ENCODE measurements at places on chromosomes 4 and X.

DNA sequence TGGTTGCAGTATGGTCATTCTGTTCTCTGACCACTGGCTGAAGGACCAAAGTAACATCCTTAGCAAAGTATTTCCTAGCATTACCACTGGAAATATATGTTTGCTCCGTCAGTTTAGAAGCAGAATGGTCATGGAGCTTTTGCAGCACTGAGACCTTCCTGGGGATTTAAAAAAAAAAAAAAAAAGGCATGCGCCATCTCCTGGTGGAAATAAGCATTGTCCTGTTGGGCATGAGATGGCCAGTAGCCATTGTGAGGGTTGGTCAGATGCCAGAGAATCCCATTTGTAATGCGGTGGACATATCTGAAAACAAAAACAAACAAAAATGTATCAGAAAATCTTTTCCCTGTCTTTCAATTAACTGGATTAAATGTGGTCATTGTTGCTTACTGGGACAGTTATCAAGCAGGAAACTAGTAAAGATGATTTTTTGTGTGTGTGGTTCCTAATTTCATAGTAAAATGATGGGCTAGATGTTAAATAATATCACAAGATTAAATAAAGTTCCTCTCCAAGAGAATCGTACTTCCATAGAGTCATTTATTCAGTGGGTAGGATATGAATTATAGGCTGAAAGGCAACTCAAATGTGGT lies 139.6 kb downstream of the SOWAHB start:
- no peak for DNase-seq

DNA sequence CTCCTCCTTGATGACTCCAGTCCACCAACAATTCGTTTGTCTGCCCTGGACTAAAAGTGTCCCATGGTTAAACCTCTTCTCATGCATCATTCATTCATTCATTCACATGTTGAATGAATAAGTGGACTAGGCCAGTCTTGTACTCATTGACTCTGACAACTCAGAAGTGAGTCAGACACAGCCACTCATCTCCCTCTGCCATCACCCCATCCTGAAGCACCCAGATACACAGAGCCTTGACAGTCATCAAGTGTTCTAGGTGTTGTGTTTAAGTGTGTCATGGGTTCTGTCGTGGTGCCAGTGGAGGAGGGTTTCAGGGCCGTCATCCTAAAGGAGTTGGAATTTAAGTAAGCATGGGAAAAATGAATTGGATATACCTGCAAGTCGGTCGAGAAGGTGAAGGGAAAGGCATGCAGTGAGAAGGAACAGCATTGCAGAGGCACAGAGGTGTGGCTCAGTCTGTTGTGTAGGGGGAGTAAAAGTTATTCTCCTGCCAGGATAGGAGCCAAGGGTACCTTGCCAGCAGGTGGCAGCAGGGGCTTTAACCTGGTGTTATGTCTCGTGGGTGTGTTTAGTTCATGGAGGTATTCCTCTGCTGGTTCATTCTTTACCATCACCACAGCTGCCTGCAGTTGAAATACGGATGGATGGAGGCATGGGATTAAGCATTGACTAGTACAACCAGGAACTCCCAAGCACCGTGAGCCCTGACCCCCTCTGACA lies 18.3 kb downstream of the MAGED2 start:
- DNase-seq = peak; percentile 28

GRCh38 chrX:38175139-38175538 lies 45.5 kb downstream of the SRPX start:
- DNase-seq = peak; percentile 20

GRCh38 chr4:48991357-48991756 lies 5.3 kb downstream of the CWH43 start:
- DNase-seq = no peak

- DNase-seq = no peak
Observed at GRCh38 chrX:40688929-40689328, 41.6 kb upstream of the CXorf38 start.

DNA sequence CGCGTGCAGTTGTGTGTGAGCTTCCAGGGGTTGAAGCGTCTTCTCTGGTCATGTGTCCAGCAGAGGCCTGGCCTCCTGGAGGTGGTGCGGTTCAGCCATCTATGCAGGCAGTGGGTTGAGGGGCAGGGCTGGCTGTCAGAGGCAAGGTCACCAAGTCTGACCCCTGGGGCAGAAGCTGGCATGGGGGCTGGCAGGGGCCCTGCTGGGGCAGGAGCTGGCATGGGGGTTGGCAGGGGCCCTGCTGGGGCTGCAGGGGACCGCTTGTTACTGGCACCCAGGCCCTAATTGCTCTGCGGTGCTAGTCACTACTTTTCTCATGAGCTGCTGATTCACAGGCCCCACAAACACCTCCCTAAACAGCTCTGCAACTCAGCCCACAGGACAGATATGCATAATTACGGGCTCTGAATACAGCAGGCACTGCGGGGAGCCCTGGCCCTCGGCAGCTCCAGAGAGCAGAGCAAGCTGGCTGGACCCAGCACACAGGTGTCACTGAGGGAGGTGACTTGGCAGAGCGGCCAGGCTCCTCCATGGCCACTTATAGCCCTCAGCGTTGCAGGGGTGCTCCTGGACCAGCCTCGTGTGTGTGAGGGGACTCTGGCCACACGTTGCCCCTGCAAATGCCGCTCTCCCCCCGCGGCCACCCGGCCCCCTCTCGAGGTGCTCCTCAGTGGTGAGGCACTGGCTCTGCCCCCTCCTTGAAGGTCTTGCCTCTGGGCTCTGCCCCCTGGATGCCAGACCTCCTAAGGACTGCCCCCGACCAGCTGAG lies 32.7 kb downstream of the CPLX1 start:
- no peak for DNase-seq

GRCh38 chrX:9072281-9072680 lies 38.4 kb upstream of the FAM9B start:
- no peak for DNase-seq

DNA sequence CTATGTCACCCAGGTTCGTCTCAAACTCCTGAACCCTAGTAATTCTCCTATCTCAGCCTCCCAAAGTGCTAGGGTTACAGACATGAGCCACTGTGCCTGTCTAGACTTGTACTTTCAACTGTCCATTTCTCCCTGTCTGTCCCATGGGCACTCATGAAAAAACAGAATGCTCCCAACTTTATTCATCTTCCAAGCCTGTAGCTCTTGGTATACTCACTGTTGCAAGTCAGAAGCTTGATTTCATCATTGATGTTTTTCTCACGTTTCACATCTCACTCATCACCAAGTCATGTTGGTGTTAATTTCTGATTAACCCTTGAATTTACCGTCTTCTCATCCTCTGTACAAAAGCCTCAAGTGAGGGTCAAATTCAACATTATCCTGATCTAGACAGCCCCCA lies 7.3 kb upstream of the SRP72 start:
- no peak for DNase-seq

DNA sequence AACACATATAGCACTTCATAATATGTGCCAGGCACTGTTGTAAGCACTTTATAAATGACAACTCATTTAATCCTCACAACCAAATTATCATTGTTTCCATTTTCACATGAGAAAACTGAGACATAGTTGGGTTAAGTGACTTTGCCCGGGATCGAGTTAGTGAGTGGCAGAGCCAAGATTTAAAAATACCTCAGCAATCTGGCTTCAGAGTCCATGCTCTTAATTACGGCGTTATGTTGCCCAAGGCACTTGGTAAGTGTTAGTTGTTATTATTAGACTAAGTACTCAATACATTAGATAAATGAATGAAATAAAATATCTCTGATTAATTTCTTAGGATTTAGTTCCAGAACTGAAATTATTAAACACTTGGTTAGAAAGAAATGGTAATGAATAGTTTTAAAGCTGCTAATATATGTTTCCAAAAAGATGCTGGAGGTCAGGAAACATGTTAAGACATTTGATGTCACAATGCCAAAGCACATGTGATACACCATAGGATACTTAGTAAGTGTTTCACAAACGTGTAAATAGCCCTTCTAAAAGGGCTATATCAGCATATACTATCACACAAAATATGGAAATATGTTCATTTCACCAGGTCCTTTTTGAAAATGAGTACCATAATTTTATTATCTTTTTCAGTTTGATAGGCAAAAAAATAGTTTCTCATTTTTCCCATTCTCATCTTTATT lies 301.9 kb downstream of the GPAT3 start:
- no peak for DNase-seq

DNA sequence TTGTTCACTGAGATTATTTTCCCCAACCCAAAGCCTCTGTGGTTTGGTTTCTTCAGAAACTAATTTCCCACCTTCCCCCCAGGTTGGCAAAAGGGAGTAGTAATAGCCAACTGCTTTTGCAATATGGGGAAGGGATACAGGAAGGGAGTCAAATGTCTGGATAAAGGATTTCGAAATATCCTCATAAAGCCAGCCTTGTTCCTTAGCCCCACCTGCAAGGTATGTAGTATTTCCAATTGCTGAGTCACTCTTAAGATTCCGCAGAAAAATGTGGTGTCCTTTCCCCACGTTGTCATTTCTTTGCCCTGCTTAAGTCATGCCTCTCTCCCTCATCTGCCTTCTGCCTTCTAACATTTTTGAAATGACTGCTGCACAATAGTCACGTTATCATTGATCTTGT lies 138.8 kb upstream of the DCAF8L1 start:
- no peak for DNase-seq

- DNase-seq = no peak
Observed at GRCh38 chr4:69984030-69984443, 11.7 kb upstream of the STATH start.

DNA sequence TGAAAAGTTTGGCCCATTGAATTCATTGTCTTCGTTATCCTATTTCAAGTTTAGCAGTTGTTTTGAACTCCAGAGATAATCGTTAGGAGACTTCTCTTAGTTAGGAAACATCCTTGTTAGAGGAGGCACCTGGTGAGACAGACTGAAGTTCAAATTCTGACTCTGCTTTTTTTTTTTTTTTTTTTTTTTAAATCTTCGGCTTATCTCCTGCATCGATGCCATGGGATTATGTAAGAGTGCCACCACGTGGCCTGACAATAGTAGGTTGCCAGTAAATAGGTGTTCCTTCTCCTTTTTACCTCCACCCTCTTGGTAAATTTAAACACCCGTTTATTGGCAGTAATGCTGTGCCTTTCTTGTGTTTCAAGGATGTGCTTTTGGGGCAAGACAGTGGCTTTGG lies 149.3 kb downstream of the SOWAHB start:
- no peak for DNase-seq

DNA sequence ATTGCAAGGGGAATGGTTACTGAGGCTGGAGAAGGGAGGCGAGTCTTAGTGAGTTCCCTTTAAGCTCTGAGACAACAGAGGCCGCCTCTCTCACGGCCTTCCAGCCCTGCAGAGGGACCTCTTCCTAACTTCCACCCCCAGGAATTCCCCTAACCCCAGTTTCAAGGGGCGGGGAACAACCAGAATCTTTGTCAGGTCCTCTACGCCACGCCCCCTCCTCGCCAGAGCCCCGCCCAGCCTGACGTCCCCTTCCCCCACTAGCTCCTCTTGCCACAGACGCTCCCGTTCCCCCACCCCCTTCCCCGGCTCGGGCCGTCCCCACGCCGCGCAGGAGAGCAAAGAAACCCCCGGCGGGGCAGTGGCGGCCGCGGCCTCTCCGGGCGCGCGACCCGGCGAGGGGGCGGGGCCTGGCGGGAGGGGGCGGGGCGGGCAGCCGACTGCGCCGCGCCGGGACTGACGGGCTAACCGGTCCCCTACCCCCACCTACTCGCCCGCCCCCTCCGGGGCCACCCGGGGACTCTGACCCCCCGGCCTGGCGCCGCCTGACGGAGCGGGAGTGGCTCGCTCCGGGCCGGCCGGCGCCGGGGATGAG lies 12.3 kb upstream of the TMEM156 start:
- peak; percentile 98 for DNase-seq

GRCh38 chr4:106126062-106126461 lies 189.9 kb downstream of the TBCK start:
- DNase-seq = no peak

- DNase-seq = no peak
Observed at GRCh38 chr4:2390146-2390545, 28.3 kb downstream of the ZFYVE28 start.

DNA sequence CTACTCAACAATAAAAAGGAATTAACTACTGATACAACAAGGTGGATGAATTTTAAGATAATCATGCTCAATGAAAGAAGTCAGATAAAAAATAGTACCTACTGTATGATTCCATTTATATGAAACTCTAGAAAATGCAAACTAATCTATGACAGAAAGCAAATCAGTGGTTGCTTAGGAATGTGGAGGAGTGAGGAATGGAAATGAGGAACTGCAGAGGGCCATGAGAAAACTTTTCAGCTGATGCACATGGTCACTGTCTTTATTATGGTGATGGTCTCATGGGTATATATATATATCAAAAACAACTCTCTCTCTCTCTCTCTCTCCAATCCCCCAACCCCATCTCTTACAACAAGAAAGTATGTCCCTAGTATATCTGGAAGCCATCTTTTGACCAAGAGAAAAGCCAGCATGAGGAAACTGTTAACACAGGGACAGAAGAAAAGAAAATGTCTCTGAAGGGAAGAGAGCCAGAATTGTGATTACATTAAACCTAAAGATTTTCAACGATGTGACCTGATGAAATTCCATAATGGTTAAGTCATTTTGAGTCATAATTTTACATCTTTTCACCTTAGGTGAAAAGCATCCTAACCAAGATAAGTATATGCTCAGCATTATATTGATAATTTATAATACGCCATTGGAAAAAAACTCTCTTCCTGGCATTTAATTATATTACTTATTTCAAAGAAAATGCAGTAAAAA lies 8.5 kb upstream of the NFKB1 start:
- no peak for DNase-seq

DNA sequence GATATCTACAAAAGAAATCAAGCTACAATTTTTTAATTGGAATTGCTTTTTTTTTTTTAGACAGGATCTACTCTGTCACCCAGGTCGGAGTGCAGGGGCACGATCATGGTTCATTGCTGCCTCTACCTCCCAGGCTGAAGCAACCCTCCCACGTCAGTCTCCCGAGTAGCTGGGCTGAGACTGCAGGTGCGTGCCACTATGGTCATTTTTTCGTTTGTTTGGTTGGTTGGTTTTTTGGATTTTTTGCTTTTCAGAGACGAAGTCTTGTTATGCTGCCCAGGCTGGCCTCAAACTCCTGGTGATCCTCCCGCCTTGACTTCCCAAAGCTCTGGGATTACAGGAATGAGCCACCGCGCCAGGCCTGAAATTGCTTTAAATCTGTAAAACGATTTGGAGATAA lies 15.6 kb downstream of the RGN start:
- no peak for DNase-seq

DNA sequence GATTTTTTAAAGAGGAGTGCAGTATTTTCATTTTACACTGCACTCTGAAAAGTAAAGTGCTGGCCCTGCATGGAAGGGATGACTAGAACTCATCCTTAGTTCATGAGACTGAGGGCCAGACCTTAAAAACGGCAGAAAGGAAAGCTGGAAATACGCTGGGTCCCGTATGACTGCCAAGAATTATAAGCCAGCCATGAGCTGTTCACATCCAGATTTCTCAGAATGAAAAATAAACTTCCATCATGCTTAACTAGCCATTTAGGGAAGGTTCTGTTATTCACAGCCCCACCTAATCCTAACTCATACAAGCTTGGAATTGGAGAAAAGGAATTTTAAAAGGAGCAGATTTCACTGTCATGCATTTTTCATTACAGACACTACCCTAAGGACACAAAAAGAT lies 894.4 kb downstream of the FAT4 start:
- no peak for DNase-seq

GRCh38 chr4:97110506-97110905 lies 1032.8 kb downstream of the STPG2 start:
- DNase-seq = no peak

- DNase-seq = no peak
Observed at GRCh38 chr4:92776080-92776479, 472.3 kb downstream of the GRID2 start.

GRCh38 chr4:38684271-38684670 lies 20.3 kb downstream of the KLF3 start:
- DNase-seq = no peak
